RPMI8226 (cell line): ENCODE measurements at places on chromosomes 2 and 18.

DNA sequence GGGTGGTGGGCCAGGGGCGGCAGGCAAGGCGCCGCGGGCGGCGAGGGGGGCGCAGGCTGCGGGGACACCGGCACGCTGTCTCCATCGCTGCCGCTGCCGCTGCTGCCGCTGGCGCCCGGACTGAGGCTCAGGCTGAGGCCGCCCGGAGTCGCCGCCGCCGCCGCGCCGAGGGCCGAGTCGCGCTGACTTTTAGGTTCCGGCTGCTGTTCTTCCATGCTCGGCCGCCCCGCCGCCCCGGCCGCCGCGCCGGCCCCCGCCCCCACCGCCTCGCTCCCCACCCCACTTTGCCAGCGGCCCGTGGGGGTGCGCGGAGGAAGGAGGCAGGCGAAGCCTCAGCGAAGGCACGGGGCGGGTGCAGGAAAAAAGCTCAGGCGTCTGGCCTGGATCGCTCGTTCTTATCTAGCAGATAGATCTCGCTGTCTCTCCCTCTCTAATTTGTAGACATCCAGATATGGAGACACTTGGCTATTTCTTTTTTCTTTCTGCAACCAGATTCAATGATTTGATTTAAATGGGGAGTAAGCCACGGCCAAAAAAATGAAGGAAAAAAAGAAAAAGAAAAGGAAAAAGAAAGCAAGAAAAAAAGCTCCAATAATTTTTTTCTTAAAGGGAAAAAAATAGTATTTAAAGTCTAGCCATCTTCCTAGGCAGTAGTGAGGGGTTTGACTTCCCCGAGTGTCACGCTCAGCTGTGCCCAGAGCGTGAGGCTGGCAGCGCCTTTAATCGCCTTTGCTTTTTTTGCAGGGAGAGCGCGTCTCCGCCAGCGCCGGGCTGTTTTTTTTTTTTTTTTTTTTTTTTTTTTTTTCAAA is at the start of gene EN1:
EN1 (minus strand) TSS at position 696 of the 809 bp plus-strand sequence; CDS start at position 215, 481 bp downstream.
- no peak for DNase-seq

DNA sequence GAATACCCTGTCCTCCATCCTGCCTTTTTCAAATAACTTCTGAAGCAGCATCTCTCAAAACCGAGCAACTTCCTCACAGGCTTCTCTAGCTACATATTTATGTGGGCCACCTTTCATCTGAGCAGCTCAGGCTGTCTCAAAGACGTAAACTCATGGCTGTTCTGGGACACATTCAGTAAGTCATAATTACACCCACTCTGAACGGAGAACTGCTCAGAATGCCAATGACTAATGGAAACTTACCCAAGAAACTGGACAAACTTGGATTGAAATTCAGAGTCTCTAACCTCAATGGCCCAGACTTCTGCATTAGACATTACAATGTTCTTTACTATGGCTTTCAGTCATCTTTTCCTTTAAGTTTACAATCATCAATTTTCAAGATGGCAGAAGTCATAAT is 145.2 kb downstream of the RAD51AP2 start:
- DNase-seq: no peak

DNA sequence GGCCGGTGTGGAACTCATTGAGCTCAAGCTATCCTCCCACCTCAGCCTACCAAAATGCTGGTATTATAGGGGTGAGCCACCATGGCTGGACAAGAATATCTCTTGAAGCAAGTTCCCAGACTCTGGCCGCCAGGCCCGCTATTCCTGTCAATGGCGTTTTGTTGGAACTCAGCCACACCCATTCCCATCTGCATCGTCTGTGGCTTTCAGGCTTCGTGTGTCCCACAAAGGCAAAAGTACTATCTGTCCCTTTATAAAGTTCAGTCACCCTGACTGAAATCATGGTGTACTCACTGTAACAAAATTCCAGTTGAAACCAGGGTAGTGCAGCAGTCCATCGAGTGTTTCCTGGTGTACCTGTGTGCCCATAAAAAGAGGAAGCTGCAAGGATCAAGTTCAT is 96.7 kb downstream of the SH3BP4 start:
- no peak for DNase-seq

DNA sequence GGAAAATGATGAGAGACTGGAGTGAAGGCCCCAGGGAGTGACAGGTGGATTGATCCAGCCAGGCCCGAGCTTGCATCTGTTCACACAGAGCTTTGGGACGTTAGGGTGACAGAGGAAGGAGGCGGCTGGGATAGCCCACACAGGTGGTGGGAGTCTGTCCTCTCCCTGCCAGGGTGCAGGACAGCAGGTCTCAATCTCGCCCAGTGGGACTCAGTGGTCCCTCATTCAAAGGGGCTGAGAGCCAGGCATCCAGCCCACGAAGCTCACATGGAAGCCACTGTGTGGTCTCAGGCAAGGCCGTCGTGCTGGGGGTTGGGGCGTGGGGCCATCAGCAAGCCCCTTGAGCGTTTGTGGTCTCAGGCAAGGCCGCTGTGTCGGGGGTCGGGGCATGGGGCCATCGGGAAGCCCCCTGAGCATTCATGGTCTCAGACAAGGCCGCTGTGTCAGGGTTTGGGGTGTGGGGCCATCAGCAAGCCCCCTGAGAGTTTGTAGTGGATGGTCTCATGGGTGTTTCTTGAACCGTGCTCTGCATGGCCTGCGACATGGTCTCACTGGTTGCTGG is 8.3 kb downstream of the KCNG2 start:
- no peak for DNase-seq

GRCh38 chr2:216651351-216651881 is 18.2 kb downstream of the IGFBP2 start:
- no peak for DNase-seq

DNA sequence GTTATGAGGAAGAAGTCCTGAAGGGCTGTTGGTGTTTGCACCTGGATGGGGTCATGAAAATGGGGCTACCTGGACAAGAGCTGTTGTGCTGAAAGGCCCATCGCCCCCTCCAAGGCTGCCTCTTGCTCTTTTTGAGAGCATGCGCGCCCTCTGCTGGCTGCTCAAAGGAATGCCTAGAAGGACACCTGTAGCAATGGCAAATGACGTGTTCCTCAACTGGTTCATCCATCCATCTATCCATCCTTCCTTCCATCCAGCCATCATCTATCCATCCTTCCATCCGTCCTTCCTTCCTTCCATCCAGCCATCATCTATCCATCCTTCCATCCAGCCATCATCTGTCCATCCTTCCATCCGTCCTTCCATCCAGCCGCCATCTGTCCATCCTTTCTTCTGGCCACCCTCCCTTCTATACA is 17.2 kb upstream of the RPL31 start:
- peak; percentile 79 for DNase-seq

DNA sequence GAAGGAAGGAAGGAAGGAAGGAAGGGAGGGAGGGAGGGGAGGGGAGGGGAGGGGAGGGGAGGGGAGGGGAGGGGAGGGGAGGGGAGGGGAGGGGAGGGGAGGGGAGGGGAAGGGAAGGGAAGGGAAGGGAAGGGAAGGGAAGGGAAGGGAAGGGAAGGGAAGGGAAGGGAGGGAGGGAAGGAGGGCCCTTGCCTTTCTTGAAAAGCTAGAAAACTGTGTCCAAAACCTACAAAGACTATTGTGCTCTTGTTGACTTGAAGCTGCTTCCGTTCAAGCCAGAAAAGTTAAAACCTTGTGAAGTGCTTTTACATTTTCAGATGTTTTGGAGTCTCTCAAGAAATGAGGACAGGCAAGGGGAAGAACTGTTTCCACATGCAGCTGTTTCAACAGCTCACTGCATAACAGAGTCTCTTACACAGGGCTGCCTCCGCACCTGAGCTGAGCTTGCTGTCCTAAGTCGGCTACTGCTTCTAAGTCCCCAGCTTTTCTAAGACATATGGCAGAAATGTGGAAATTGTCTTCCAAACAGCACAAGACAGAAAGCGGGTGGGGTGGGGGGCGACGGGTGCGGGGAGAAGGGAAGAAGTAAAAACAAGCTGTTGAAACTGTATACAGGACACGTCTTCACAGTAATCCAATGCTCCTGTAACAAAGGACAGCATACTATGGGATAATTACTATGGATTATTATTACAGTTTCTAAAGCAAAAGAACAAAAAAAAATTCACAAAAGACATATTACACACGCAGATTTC is 46.1 kb downstream of the BCL11A start:
- DNase-seq: no peak

DNA sequence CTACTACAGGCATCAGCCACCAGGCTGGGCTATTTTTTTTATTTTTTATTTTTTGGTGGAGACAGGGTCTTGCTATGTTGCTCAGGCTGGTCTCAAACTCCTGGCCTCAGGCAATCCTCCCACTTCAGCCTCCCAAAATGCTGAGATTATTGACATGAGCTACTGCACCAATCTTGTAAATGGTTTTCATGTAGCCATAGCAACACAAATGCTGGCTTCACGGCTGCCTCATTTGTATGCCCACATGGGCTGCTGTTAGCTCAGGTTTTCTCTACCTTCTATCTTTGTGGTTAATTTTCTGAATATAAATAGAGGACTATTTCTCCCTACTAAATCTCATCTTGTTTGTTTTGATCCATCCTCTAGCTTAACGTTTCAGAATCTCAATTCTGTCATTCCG is 58.2 kb downstream of the PLEKHM3 start:
- no peak for DNase-seq

GRCh38 chr2:12044857-12045256 is 298.4 kb downstream of the LPIN1 start:
- no peak for DNase-seq

DNA sequence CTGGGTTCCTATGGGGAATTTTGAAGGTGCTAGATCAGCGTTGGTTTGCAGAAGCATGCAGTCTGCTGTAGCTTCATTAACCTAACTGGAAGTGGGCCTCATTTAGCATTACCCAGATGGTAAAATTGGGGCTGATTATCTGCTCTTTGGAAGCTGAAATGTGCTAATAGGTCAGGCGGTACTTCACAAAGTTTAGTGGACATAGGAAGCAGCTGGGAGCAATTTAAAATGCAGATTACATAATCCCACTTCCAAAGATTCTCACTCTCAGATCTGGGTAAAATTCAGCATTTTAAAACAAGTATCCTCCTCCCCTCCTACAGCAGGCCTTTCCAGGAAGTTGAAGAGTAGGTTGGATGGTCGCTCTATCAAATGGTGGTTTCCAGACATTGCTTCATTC is 907.0 kb downstream of the CPS1 start:
- no peak for DNase-seq
